ENCODE measurements at places on chromosomes 13 and 19.

DNA sequence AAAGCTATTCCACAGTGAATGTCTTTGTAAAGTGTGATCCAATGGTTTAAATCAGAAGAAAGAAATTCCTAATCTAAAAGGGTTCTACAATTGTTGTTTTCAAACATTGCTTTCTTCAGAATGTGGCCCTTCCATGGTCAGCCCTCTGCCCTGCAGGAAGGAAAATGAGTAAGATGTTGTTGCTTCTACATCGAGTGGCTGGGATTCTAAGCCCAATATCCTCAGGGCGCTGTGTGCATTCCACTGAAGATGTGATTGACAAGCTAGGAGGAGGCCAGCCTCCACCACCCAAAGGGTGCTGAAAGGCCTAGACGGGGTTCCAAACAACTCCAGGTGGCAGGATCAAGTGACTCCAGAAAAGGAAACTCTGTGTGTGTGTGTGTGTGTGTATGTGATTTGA, 316.9 kb upstream of the TSHZ3 start:
- DNase-seq: no peak

DNA sequence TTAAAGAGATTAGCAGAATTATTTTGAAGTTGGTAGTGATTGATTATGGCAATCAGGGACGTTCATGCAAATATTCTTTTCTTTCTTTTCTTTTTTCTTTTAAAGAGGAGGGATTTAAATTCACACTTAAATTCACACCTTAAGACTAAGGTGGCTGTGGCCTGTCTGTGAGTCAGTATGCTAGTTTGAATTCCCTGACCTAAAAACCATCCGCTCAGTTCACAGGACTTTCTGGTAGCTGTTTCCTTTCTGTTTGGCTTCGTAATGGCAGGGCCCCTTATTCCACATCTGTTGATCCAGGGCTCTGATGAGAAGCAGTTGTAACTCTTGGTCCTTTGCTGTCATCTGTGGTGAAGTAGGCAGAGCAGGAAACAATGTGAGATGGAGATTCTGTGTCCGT, 7.5 kb downstream of the TNFSF11 start:
- DNase-seq: no peak

DNA sequence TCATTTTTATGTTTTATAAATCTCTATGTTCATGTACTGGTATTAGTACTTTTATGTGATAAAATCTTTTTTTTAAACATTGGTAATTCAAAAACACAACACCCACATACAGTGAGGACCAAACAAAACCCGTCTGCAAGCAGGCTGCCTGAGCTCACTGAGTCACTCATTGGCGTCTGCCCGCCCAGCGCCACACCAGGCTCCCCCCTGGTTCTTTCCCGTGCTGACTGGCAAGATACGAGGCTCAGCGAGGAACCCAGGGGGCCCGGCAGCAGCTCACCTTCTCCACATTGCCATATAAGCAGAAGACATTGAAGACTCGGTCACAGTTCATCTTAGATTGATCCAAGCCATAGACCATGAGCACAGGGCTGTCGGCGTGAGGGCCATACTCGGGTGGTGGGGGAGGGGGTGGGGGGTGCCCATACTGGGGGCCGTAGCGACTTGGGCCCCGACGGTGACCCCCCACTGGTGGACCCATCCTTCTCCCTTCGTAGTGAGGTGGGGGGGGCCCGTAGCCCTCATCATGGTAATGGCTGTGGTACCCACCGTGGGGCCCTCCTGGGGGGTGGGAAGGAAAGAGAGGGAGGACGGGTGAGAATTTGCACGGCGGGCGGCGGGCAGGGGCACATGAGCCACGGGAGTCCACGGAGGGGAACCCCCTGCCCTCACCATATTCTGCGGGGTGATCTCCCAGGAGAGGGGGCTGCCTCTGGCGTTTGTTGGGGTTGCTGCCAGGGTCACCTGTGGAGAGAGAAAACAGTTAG, 8.4 kb upstream of the ECH1 start:
- DNase-seq: no peak

DNA sequence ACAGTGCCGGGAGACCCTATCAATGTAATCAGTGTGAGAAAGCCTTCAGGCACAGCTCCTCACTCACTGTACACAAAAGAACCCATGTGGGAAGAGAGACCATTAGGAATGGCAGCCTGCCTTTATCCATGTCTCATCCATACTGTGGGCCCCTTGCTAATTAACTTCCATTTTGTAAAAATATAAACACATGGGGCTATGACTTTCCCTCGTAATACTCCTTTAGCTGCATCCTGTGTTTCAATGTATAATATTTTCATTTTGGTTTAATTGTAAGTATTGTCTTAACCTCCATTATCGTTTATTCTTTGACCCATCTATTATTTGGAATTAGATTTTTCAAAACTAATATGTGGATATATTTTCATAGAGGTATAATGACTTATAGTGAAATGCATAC, 29.3 kb downstream of the ZNF333 start:
- no peak for DNase-seq

- DNase-seq: no peak
These were observed 42.4 kb downstream of the ADGRE3 start for GRCh38 chr19:14632286-14632685.

DNA sequence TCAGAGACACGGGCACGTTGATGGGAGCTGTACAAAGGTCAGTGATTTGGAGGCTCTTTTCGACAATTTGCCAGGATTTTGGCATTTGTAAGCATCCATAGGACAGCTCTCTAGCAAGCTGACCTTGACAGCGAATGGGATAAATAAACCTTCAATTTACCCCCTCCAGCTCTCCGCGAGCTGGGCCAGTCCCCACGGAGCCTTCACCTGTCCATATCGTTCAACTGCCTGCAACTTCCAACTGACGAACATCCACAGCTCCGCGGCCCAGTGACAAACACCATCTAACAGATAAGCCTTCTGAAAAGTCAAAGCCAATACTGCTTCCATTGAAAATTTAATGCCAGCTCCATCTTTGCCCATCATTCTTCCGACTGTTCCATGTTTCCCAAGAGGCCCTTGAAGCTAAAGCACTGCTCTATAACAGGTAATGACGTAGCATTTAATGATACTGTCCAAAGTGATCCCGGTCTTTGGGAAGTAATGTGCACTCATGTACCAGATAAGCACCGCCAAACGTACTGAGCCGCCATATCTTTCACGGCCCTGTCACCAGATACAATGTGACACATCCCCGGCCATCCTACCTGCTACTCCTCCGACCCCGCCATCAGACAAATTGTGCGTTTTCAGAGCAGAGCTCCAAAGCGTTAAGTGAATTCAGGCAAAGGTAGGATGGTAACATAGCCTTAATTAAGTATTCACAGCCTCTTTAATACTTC, 365.3 kb upstream of the ZNF507 start:
- no peak for DNase-seq

DNA sequence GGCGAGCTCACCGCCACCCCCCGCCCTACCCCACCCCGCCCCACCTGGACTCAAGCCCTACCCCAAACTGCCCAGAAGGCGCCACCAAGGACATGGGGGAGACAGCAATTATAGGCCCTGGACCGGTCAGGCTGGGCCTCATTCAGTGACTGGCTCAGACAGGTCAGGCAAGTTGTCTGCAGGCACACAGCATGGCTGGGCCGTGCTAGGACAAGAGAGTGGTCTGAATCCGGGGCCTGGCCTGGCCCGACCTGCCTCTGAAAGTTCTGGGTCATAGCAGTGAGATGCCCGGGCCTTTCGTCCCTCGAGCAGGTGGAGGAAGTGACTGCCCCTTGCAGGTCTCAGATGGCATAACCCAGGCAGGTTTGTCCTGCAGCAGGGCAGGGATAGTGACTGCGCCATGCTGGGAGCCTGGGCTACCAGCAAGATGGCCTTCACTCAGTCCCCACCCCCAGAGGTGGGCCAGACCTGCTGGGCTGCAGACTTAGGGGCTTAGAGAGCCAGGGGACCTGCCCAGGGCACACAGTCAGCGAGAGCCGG, 21.0 kb downstream of the COMP start:
- no peak for DNase-seq

- no peak for DNase-seq
These were observed 20.0 kb downstream of the ELL start for GRCh38 chr19:18501832-18502231.

DNA sequence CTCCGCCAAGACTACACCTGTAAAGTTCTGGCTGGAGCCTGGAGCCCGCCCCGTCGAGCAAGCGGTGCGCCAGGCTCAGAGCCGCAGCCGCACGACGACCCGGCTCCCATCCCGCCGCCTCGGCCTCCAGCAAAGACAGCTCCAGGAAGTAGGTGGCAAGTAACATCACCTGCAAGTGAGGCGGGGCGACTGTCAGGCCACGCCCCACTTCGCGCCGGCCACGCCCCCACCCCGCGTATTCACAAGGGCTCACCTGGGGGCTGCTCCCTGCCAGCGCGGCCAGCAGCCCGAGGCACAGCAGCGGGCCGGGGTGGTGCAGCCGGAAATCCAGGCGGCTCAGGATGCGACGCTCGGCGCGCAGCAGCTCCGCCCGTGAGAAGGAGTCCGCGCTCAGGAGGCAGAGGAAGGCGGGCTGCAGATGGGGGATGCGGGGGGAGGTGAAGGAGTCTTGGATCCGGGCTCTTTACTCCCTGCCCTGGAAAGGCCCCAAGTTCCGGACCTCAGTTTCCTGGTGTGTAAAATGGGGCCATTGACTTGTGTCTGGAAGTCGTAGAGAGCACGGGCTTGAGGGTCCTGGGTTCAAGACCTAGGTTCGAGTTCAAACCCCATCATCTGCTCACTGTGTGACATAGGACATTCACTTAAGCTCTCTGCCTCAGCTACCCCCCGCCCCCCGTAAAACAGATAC, 3.2 kb downstream of the CCNP start:
- DNase-seq: no peak

- no peak for DNase-seq
These were observed 145.8 kb downstream of the KCNRG start for GRCh38 chr13:50161052-50161451.

DNA sequence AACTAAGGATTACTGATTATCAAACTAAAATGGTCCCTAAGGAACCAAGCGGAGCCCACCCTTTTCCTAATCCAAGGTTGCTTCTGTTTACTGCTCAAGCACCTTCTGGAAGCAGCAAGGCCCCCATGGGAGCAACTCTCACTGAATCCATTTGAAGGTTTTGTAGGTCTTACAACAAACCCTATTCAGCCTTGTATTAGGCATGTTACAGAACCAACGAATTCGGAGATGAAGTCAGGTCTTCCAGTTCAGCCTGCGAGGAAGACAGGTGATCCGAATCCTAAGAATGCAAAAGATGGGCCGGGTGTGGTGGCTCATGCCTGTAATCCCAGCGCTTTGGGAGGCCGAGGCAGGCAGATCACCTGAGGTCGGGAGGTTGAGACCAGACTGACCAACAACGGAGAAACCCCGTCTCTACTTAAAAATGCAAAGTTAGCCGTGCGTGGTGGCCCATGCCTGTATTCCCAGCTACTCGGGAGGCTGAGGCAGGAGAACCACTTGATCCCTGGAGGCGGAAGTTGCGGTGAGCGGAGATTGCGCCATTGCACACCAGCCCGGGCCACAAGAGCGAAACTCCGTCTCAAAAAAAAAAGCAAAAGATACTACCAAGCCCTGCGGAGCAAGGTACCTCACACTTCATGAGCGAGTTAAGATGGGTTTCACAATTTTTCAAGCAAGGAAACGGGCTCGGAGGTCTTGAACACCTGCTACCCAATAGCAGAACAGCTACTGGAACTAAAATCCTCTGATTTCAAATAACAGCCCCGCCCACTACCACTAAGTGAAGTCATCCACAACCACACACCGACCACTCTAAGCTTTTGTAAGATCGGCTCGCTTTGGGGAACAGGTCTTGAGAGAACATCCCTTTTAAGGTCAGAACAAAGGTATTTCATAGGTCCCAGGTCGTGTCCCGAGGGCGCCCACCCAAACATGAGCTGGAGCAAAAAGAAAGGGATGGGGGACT, 609 bp downstream of the ZAR1L start:
- peak; percentile 42 for DNase-seq

- no peak for DNase-seq
These were observed 165.8 kb upstream of the GPR12 start for GRCh38 chr13:26926371-26926770.

GRCh38 chr13:74761801-74762757, 627.9 kb upstream of the KLF12 start:
- no peak for DNase-seq

DNA sequence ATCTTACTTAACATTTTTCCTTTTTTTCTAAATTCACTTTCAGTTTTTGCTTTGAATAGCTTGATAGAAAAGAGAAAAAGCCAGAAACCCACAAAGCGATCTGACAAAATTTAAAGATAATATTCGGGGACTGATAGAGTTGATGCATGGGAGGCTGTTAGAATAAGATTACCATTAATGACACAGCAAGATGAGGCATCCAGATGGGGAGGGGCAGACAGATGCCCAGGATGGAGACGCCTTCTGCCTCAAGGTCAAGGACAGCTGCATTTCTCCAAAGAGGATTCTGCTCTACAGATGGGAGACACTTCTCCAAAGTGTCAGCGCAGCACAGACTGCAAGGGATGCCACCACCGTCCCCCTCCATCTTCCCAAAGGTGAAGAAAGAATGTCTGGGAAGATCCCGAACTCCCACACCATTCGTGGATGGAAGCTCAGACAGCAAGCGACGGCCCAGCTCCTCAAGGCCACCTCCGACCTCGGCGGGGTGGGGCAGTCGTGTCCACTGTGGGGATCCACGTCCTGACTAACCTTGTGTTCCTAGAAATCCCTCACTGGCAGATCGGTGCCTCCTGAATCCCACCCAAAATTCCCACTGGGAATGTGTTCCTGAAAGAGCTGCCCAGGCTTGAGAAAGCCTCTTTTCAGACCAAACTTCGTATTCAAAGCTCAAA, 32.9 kb downstream of the NAXD start:
- DNase-seq: no peak

DNA sequence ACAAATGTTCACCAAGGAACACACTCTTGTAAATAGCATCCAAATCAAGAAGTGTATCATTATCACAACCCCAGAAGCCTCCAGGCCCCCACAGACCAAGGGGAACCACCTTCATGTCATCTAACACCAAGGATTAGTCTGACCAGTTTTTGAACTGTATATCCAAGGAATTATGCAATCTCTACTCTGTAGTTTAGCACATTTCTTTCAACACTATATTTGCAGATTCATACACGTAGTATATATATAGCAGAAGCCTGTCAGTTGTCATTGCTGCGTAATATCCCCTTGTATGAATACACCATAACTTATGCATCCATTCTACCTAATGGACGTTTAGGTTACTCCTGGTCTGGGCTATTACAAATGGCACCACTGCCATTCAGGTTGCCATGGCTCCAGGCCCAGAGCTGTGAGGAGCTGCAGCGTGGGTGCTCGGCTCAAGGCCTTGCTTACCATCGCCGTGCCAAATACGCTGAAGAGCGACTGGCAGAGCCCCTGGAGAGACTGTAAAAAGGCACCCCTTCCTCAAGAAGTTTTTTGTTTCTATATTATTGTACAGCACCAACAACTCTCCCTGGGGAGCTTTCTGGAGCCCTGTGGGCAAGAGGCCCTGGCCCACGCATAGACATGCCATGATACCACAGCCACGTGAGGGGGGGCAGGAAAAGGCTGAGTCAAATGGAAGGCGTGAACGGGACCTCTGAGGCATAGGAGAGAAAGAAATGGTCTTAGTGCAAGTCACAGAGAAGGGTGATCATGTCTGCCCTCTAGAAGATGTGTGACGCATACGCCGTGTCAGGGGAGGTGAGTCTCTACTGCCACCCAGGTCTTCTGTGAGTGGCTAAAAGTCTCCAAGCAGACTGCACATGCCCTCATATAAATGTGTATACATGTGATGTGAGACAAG, 10.8 kb downstream of the LATS2 start:
- no peak for DNase-seq
